ENCODE measurements at places on chromosomes 16 and 17. TPM values are rescaled to one million over a fixed set of nuclear protein-coding genes. Genes with fewer than 3 reads are reported as not detected.

GRCh38 chr16:67026570-67026969 is 2.4 kb upstream of the CBFB start:
- no peak overlapping the region for H3K4me3 ChIP-seq
- no peaks in the 10 kb centered on the region for H3K27me3 ChIP-seq
- H3K4me1 ChIP-seq = 0 out of 2 replicates have a peak, but pooled peaks cover 11% of the 10 kb centered on the region
- no peak overlapping the region for H3K27ac ChIP-seq
- H3K36me3 ChIP-seq = peaks cover 4% of the 10 kb centered on the region

- no peaks in the 10 kb centered on the region for H3K4me1 ChIP-seq
- no peaks in the 10 kb centered on the region for H3K36me3 ChIP-seq
- H3K27ac ChIP-seq = no peak overlapping the region
- H3K4me3 ChIP-seq = no peak overlapping the region
- peaks cover 34% of the 10 kb centered on the region for H3K27me3 ChIP-seq
Observed at GRCh38 chr16:57651344-57652333, 16.5 kb upstream of the ADGRG3 start.

DNA sequence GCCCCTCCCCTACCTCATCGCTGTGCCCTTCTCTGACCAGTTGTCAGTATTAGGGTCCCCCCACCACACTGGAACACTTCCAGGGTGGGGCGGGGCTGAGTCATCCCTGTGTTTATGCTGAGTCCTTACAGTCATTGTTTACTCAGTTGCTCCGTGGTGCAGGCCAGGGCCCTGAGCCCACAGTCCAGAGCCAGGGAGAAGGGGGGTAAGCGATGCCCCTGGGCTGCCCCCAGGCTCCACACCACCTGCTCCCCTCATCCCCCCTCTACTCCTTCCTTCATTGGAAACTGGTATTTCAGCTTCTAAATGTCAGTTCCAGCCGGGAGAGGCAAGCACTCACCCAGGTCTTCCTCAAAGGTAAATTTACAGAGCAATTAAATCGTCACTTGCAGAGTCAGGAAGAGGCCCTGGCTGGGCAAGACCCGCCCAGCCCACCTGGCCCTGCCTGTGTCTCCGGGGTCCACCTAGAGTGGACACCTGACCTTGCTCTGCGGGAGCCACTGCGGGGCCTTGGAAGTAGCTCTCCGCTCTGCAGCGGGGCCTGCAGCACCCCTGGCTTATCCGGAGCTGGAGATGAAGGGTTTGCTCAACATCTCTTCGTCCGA is 4.8 kb downstream of the ATP2A3 start:
- DNase-seq = peak; percentile 93
- H3K36me3 ChIP-seq = no peaks in the 10 kb centered on the region
- H3K27ac ChIP-seq = peak overlapping the region; percentile 72
- no peaks in the 10 kb centered on the region for H3K27me3 ChIP-seq
- peak overlapping the region; percentile 38 for H3K4me3 ChIP-seq
- peaks cover 70% of the 10 kb centered on the region for H3K4me1 ChIP-seq

DNA sequence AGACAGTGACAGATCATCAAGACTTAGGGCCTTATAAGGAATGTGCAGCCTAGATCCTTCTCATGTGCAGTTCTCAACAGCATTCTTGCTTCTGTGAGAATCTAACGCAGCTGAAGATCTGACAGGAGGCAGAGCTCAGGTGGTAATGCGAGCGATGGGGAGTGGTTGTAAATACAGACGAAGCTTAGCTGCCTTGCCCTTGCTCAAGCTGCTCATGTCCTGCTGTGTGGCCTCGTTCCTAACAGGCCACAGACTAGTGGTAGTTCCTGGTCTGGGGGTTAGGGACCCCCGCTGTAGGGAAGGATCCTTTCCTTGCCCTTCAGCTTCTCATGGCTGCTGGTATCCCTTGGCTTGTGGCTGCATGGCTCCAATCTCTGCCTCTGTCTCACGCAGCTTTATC is 10.3 kb upstream of the NTN1 start:
- peaks cover 11% of the 10 kb centered on the region for H3K4me1 ChIP-seq
- no peak overlapping the region for H3K4me3 ChIP-seq
- no peak for DNase-seq
- no peak overlapping the region for H3K27ac ChIP-seq
- H3K36me3 ChIP-seq = no peaks in the 10 kb centered on the region

- no peak overlapping the region for H3K4me3 ChIP-seq
- peaks cover 9% of the 10 kb centered on the region for H3K4me1 ChIP-seq
- no peaks in the 10 kb centered on the region for H3K27me3 ChIP-seq
Observed at GRCh38 chr17:57174591-57174990, 81.7 kb upstream of the MSI2 start.

Gene RAB26
- 1.0 TPM for total RNA-seq

DNA sequence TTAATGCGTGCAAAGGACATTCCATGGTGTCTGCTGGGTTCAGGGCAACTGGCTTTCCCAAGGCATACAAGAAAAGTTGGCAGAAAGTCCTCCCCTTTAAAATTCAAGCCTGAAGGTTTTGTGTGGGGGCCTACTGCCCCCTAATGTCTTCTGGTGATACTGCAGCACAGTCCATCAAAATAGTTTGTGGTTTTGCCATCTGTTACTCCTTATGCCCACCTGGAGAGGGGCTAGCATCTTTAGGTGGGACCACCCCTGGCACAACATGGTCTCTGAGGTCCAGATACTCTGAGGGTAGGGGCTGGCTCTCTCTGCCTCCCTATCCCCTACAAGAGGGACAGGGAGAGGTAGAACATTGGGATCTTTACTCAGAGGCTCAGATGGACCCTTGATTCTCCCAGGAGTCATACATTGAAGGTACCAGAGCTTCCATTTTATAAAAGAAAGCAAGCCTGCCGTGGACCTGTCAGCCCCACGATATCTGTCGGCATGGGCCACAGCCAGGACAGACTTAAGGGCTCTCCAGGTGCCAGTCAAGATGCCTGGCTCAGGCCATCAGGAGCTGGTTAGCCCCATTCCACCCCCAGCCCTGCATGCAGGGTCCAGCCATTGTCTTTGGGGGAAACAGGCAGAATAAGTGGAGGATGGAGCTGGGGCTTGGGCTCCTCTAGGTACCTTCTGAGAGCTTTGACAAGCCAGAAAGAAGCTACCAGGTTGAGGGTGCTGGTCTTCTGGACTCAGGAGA is 6.3 kb downstream of the ESRP2 start:
- no peak overlapping the region for H3K27ac ChIP-seq
- peaks cover 34% of the 10 kb centered on the region for H3K4me1 ChIP-seq
- no peaks in the 10 kb centered on the region for H3K27me3 ChIP-seq
- DNase-seq = peak; percentile 47

DNA sequence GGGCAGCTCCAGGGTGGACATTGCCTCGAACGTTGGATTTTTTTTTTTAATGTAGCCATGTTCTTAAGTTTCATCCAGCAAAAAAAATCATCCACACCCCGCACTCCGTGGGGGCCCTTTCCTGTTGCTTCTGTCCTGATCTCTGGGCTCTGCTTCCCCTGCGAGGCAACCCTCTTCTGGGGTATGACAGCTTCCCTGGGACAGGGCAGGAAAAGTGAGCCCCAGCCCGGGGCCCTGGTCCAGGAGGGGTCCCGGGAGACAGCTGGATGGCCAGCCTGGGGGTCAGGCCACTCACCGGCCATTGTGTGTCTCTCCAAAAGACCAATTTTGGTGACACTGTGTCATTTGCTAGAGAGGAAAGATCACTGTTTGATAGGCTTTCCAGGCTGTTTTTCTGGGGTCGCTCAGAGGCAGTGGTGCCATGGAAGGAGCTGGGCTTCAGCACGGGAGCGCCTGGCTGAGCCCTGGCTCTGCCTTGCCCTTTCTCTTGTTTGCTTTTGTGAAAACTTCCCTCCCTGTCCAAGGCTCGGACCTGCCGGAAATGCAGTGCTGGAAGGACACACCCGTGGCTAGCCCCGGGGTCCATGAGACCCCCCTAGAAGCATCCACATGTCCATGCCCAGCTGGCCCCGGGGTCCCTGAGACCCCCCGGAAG is 41.0 kb upstream of the CHMP6 start:
- no peak overlapping the region for H3K4me3 ChIP-seq
- no peak for DNase-seq
- H3K27ac ChIP-seq = no peak overlapping the region
- H3K4me1 ChIP-seq = no peaks in the 10 kb centered on the region

DNA sequence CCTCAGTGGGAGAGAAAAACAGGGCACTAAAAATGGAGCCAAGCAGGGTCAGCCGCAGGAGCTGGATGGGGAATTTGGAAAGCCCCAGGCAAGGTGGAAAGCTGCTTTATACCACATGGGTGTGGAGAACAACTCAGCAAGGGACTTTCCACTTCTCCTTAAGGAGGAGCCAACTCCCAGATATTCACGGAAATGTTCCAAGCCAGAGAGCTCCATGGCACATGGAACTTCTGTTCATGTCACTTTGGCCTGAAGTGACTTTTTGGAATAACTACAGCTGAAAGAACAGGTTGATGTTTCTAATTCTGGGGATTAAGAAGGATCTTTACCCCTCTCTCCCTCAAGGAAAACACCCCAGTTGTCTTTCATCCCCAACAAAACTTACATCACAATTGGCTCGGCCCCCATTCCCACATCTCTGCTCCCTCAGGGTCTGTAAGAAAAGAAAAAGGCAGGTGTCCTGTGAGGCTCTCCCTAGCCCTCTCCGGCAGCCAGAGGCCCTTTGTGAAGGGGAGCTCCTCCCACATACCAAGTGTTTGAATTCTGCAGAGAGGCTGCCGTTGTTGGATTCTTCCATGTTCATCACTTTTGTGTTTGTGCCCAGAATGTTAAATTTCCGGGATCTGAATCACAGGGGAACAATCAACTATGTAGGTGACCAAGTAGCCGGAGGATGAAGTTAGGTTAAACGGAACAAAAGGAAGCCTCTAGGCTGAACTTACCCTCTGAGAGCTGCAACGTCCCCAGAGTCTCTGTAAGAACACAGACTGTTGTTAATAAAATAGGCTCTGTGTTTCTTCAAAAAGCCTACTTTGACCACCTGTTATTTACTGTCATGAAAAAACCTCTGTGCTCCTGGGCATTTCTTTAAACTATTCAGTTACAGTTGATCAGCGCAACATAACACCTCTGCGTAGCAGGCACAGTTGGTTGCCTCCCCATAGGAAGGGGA is 41.0 kb downstream of the STAT5A start:
- peak; percentile 97 for DNase-seq
- peaks cover 38% of the 10 kb centered on the region for H3K36me3 ChIP-seq
- H3K4me1 ChIP-seq = peaks cover 35% of the 10 kb centered on the region
- no peak overlapping the region for H3K4me3 ChIP-seq

GRCh38 chr16:53502331-53503269 is at the start of gene AKTIP:
TSS of gene AKTIP (minus strand) at chr16:53503209. CDS start at chr16:53500259, 2,950 bp downstream.
- peak within 1 kb of the TSS; percentile 87 for H3K4me3 ChIP-seq
- H3K36me3 ChIP-seq = no peaks in the 10 kb centered on the region
- H3K27me3 ChIP-seq = no peaks in the 10 kb centered on the region
- H3K27ac ChIP-seq = peak within 1 kb of the TSS; percentile 48

DNA sequence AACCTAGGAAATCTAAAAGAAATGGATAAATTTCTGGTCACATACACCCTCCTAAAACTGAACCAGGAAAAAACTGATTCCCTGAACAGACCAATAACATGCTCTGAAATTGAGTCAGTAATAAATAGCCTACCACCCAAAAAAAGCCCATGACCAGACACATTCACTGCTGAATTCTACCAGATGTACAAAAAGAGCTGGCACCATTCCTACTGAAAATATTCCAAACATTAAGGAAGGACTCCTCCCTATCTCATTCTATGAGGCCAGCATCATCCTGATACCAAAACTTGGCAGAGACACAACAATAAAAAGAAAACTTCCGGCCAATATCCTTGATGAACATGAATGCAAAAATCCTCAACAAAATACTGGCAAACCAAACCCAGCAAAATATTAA is 52.9 kb downstream of the TTC19 start:
- no peak for DNase-seq
- peaks cover 81% of the 10 kb centered on the region for H3K36me3 ChIP-seq
- no peak overlapping the region for H3K4me3 ChIP-seq
- H3K27me3 ChIP-seq = no peaks in the 10 kb centered on the region
- no peaks in the 10 kb centered on the region for H3K4me1 ChIP-seq

DNA sequence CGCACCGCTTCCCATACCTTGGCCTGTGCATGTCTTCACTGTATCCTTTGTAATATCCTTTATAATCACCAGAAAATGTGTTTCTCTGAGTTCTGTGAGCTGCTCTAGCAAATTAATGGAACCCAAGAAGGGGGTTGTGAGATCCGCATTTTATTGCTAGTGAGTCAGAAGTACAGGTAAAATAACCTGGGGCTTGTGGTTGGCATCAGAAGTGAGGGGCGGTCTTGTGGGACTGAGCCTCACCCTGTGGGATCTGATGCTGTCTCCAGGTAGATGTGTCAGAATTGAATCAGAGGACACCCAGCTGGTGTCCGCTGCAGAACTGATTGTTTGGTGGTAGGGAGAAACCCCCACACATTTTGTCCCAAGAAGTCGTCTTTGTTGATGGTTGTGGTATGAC is 382.4 kb downstream of the SNX29 start:
- no peaks in the 10 kb centered on the region for H3K4me1 ChIP-seq
- no peak overlapping the region for H3K4me3 ChIP-seq
- H3K27ac ChIP-seq = no peak overlapping the region
- H3K27me3 ChIP-seq = no peaks in the 10 kb centered on the region

GRCh38 chr16:56513091-56513490 is 6.7 kb downstream of the BBS2 start:
- H3K36me3 ChIP-seq = no peaks in the 10 kb centered on the region
- H3K27ac ChIP-seq = no peak overlapping the region
- H3K27me3 ChIP-seq = no peaks in the 10 kb centered on the region
- H3K4me3 ChIP-seq = no peak overlapping the region

Gene SCN4A
- total RNA-seq = 12.4 TPM

Gene LGALS3BP
- total RNA-seq = 142 TPM

DNA sequence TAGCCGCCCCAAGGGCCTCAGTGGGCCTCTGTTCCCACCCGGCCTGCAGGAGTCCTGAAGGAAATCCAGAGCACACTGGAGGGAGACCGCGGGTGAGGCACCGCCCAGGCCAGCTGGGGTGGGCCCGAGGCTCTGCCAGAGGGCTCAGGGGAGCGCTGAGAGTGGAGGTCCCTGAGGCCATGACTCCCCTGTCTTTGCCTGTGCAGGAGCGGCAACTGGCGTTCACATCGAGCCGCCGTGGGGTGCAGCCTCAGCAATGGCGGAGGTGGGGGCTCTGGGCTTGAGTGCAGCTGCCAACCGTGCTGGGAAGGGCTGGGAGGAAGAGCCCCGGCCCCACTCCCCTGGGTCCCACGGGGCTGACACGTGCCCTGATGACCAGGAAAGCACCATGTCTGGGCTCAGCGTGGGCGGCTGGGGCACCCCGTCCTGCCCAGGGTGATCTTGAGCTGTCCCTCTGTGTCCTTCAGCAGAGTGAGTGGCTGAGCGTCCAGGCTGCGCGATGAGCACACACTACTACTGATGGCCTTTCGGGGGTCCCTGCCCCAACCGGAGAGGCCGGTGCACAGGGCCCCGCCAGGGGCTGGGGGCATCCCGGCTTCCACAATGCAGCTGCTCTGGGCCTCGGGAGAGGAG is 13.1 kb upstream of the MYO15B start:
- DNase-seq = no peak
- H3K4me3 ChIP-seq = no peak overlapping the region
- peaks cover 17% of the 10 kb centered on the region for H3K27me3 ChIP-seq
- no peaks in the 10 kb centered on the region for H3K36me3 ChIP-seq
- H3K4me1 ChIP-seq = no peaks in the 10 kb centered on the region
